ENCODE measurements at places on chromosomes 2 and 18.

- DNase-seq, result peak; percentile 50
These were observed 157.8 kb downstream of the SMAD2 start for GRCh38 chr18:47772374-47773248.

DNA sequence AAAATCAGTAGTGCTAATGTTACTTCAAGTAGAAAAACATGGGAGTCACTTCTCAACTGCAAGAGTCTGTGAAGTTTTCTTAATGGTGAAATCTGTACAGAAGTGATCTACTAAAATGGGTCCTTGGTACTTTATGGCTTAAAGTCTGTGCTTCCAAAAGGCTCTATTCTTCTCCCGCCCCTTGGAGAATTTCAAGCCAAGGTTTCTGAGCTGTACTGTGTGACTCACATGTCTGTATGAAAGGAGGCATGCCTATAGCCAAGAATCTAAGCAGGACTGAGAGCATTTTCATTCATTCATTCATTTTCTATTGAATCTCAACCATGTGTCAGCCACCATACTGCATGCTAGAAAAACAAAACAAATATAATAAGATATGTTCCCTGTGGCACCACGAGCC is 19.8 kb upstream of the DDX18 start:
- DNase-seq, result no peak

DNA sequence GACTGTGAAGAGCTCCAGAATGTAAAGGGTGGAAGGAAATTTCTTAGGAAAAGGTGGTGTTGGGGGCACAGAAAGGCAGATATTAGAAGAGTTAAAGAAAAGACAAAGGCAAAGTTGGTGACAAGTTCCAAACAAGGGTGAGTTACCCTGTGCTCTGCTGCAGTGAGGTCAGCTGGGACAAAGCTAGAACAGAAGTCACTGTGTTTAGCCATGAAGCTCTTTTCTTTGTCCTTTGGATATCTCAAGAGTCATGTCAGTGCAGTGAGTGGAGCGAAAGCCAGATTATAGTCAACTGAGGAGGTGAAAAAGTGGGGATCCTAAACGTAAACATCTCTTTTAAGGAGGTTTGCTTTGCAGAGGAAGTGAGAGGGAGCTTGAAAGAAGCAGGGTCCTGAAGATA is 187.8 kb upstream of the ALPP start:
- no peak for DNase-seq

DNA sequence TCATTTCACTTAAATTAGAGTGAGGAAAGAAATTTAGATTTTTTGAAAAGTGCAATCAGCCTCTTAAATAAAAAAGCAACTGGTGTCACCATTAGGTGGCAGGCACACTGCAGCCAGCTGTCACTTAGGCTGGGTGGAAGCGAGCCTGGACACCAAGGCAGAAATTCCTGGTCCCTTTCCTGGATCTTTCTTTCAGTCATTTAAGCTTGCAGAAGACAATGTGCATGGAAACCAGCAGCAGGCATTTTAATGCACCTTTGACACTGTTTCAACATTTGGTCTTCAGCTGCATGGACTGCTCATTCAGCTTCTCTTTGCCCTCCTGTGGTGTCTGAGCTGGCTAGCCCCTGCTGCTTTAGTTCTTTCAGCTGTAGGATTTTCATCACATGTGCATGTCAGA is 61.0 kb downstream of the AQP4 start:
- DNase-seq, result no peak

DNA sequence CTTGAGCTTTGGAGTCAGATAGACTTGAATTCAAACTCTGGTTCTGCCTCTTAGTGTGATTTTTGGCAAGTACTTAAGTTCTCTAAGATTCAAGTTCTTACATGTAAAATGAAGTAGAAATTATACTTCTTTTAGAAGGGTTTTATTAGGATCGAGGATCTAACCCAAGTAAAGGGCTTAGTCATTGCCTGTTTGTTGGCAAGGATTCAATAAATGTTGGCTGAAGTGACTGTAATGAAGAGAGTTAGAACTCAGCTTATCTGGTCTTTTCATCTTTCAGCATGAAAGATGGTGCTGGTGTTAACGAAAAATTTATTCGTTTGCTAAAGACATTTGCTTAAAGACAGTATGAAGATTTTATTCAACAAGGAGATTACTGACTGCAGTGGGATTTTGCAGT is 315.9 kb upstream of the THUMPD2 start:
- DNase-seq, result no peak

DNA sequence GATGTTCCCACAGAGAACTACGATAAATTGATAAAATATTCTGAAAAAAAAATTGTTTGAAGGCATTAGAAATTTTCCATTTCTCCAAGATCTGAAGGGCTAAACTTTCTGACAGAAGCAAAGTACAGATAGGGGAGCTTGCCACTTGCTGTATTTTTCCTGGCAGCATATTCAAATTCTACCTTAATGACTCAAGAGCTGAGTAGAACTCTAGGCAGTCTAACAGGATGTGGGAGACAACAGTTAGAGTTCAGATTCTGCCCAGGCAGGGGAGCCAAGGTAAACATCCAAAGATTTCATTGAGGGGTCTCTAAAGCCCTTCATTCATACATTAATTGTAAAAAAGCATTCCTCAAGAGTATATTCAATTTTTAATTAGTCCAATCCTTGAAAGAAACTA is 46.0 kb upstream of the RIT2 start:
- no peak for DNase-seq

- no peak for DNase-seq
These were observed 36.6 kb downstream of the CYP26B1 start for GRCh38 chr2:72111061-72111460.

GRCh38 chr18:43757273-43757672 is 480.0 kb upstream of the SYT4 start:
- DNase-seq, result no peak

DNA sequence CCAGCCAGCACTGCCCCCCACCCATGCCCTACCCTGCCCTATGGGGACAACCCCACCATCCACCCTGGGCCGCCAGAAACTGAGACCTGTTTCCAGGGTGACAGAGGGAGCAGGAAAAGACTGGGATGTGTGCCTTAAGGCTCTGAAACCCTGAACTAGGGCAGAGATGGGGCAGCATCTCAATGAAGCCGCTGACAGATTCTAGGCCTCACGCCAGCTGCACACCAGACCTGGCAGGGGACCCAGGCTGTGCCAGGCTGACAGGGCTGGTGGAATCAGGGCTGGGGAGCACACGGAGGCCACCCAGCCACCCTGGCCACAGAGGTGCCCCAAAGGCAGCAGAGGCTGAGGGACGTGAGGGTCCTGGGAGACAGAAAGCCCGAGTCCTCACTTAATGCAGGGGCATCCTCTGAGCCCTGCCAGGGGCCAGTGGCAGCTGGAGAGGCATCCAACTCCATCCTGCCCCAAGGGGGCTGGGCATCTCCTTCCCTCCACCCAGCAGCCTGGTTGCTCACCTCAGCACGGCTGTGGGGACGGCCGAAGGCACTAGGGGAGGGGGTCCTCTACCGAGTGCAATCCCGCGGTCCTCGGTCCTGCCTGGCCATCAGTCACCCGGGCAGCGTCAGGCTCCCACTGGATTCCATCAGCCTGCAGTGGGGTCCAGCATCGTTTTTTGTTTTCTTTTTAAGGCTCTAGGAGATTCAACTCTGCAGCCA is 169.2 kb downstream of the ZFP36L2 start:
- no peak for DNase-seq

DNA sequence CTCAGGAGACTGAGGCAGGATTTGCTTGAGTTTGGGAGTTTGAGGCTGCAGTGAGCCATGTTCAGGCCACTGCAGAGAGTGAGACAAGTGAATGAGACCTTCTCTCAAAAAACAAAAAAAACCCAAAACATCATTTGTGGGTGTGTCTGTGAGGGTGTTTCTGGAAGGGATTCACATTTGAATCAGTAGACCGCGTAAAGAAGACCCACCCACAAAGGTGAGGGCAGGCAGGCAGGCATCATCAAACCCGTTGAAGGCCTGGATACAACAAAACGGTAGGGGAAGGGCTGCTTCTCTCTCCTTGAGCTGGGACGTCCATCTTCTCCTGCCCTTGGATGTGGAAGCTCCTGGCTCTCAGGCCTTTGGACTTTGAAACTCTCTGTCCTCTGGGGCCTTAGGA is 25.4 kb downstream of the CDKL4 start:
- no peak for DNase-seq

All from activated T-cell treated with anti-CD3 and anti-CD28 coated beads for 4 hours (primary cell).